ENCODE measurements at places on chromosomes 1 and 21.

DNA sequence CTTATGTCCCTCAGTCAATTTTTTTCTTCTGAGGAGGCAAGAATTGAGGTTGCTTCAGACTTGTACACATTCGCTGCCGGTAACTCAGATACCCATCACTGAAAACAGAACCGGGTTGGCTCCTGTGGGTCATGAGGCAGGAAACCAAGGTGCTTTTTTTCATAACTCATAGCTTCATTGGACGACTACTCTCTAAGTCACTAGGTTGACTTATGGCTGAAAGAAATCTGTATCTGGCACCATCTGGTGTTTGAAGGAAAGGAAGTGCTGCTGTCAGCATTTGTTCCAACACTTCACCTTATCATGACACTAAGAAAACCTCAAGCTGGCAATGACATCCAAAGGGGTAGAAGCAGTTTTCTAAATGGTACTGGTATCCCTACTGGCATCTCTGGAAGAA lies 82.3 kb downstream of the TBX19 start:
- DNase-seq, result peak; percentile 22
- no peaks in the 10 kb centered on the region for H3K27me3 ChIP-seq
- H3K36me3 ChIP-seq, result no peaks in the 10 kb centered on the region

DNA sequence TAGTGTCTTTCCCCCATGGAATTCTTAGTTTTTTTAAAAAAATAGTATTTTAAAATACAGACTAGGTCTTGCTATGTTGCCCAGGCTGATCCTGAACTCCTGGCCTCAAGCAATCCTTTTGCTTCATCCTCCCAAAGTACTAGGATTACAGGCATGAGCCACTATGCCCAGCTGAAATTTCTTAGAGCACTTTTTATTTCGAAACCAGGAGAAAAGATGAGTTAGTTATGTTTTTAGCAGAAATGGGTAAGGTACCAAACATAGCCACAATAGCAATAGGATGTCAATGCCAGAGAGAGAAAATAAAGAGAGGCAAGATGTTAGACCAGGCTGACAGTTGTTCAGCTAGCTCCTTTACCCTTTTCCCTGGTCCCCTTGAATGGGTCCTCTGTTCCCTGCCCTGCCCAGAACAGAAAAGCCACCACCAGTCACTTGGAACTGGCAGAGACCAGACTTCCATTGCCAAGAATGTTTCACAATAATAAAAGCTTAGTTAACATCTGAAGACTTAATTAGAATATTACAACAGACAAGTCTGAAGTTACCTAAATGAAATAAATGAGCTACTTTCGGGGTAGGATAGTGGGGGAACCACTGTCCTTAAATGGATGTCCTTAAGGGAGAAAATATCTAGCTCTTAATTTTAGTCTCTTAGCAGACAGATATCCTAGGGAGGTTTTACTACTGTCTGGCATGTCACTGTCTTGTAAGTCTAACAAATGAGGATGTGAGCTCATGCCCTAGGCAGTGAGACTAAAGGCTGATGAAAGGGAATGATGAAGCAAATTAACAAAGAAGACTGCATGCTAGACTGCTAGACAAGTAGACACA lies 54.3 kb downstream of the ABL2 start:
- peak overlapping the region; percentile 21 for H3K4me3 ChIP-seq
- no peaks in the 10 kb centered on the region for H3K27me3 ChIP-seq
- H3K27ac ChIP-seq, result peak overlapping the region; percentile 78
- DNase-seq, result peak; percentile 13

- H3K27me3 ChIP-seq, result no peaks in the 10 kb centered on the region
- no peaks in the 10 kb centered on the region for H3K4me1 ChIP-seq
- peak overlapping the region; percentile 45 for H3K27ac ChIP-seq
- no peaks in the 10 kb centered on the region for H3K36me3 ChIP-seq
- H3K4me3 ChIP-seq, result no peak overlapping the region
Observed at GRCh38 chr1:205581321-205581980, 50.4 kb downstream of the ELK4 start.

GRCh38 chr1:12773438-12773837 lies at the start of gene PRAMEF12:
Gene PRAMEF12 (plus strand): TSS chr1:12773738. CDS start chr1:12774868, 1,130 bp downstream.
- no peaks in the 10 kb centered on the region for H3K4me1 ChIP-seq
- no peaks in the 10 kb centered on the region for H3K36me3 ChIP-seq

GRCh38 chr1:26361605-26362122 lies 7.7 kb upstream of the CRYBG2 start:
- no peaks in the 10 kb centered on the region for H3K36me3 ChIP-seq
- H3K4me1 ChIP-seq, result peaks cover 5% of the 10 kb centered on the region
- peaks cover 35% of the 10 kb centered on the region for H3K27me3 ChIP-seq
- no peak overlapping the region for H3K27ac ChIP-seq
- no peak for DNase-seq

GRCh38 chr1:44740179-44740617 lies 561 bp downstream of the KIF2C start:
- peaks cover 7% of the 10 kb centered on the region for H3K4me1 ChIP-seq
- H3K36me3 ChIP-seq, result no peaks in the 10 kb centered on the region
- no peaks in the 10 kb centered on the region for H3K27me3 ChIP-seq
- DNase-seq, result no peak
- H3K27ac ChIP-seq, result peak overlapping the region; percentile 89

- H3K4me3 ChIP-seq, result no peak overlapping the region
- no peaks in the 10 kb centered on the region for H3K4me1 ChIP-seq
- no peaks in the 10 kb centered on the region for H3K36me3 ChIP-seq
- no peak overlapping the region for H3K27ac ChIP-seq
Observed at GRCh38 chr1:247070645-247071044, 8.0 kb downstream of the ZNF670 start.

DNA sequence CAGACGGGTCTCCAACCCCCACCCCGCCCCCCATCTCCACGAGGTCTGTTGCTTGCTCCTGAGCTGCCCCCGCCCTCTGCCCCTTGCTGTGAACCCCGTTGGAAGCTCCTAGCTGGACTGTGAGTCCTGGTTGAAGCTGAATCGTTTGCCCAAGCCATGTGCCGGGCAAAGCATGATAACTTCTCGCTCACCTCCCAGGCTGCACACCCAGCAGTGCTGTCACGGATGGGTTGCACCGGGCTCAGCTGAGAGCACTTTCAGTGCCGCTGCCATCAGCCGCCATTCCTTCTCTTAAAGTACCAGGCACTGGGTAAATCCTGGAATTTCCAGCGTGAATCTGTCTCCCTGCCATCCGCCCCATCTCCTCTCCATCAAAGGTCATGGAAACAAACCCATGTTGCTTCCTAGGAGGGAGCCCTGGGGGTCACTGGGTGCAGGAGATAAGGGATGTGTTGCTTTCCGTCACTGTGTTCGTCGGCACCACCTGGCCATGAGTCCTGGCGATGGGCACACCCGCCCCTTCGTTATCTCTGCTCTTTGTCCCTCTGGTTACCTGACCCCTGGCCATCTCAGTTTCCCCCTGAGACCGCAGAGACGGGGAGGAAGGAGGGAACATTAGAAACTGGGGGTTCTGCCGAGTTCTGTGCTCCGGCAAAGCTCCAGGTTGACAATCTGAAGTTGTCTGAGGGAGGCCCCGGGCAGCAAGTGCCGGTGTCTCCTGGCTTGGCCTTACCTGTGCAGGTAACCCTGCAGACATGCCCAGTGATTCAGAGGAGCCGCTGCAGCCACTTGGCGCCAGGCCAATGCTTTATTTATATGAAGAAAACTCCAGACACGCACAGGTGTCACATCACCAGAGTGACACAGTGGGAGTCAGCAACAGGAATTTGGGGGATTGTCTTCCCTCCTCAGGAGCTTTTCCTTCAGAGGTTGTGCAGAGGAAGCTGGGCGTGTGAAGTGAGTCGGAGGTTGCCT lies 2.7 kb downstream of the PDE9A start:
- DNase-seq, result no peak
- H3K27ac ChIP-seq, result no peak overlapping the region
- H3K27me3 ChIP-seq, result peaks cover 27% of the 10 kb centered on the region
- no peak overlapping the region for H3K4me3 ChIP-seq
- H3K4me1 ChIP-seq, result peaks cover 11% of the 10 kb centered on the region
- H3K36me3 ChIP-seq, result no peaks in the 10 kb centered on the region

Data from gastrocnemius medialis (tissue), 4 donors.